Colonic mucosa (tissue), 4 donors: ENCODE measurements at places on chromosomes 6 and 20.

- DNase-seq: no peak
Observed at GRCh38 chr6:109305028-109305427, 77.2 kb downstream of the CD164 start.

GRCh38 chr6:85465762-85466161 lies 15.9 kb downstream of the NT5E start:
- no peak for DNase-seq

- no peak for DNase-seq
Observed at GRCh38 chr6:29790626-29791025, 37.0 kb upstream of the HLA-G start.

- no peak for DNase-seq
Observed at GRCh38 chr6:34593701-34594100, 37.6 kb upstream of the SPDEF start.
